ENCODE measurements at places on chromosomes 6 and 20.

- no peak for DNase-seq
Measured at GRCh38 chr20:40481743-40482458, 207.1 kb downstream of the MAFB start.

DNA sequence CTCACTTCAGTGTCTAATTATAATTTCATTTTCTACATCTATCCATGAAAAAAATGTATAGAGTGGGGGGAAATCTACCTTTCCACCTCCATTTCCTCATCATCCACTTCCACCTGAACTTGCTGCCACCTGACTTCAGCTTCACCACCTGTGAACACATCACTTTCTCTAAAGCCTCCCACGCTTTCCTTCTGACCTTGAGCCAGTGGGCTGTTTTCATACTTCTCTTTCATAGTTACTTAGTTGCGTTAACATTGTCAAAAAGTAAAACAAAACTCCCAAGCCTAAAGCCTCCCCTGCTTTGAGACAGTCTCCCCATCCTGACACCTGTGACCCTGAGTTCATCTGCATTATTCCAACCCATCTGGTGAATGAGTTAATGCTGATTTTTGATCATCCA lies 47.3 kb downstream of the KLHL31 start:
- DNase-seq = no peak

DNA sequence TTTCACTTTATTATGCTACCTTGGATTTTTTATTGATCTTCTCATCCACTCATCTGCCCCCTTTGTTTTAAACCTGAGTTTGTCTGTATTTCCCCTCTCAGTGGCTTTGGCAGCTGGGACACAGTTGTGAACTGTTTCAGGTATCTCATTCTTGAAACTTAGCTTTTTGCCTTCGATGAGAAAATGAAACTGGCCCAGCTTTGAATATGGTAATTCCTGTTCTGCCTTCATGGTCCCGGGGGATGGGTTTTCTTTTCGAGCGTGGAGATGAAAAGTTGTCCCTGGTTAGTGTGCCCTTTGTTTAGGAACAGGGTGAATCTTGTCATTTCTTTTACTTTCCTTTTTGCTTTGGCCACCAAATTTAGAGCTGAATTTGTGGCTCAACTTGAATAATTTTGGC lies 25.6 kb downstream of the DHX35 start:
- DNase-seq = no peak

DNA sequence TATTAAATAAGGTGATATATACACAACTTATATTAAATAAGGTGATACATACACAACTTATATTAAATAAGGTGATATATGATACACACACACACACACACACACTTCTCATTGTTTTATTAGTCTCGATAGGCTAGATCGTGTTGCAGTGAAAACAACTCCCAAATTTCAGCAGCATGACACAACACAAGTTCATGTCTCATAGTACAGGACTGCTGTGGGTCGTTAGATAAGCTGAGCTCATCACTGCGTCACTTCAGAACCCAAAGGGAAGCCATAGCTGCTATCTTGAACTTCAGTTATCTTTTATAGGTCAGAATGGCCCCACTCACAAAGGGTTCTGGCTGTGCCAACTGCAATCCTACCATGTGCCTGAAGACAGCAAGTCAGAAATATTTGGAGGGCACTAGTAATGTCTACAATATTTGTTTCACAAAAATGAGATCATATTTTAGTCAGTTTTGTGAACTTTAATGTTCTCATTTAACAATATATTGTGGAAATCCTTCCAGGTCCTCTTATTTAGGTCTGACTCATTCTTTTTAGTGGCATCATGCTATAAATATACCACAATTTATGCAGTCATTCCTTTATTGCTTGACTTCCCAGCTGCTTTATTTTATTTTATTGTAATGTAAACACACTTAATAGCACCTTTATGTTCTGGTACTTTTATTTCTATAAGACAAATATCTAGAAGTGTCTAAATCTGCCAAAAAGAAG lies 290.2 kb downstream of the PHACTR1 start:
- no peak for DNase-seq

DNA sequence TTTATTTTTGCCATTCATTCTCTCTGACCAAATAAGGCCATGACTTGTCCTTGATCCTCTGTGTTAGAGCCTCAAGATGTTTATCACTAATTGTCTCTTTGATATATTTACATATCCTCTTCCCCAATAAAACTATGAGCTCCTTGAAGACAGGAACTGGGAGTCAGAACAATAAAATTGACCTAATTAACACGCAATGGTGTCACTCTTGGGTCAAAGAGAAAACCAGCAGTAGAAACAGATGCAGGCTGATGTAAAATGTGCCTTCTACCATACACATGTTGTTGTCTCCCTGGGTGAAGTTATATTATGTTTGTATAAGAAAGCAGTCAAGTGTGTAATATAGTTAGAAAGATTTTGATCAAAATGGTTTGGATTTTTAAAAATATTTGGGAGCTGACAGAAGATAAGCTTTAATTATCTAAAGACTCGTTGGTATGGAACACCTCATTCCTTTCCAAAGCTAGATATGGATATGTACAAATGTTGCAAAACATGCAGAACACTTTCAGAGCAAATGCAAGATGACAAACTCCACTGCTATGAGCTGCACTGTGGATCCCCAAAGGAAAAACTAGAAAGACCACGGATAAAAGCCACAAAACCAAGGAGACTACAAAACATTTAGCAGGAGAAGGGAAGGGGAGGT lies 109.7 kb upstream of the STMND1 start:
- no peak for DNase-seq
